ENCODE measurements at places on chromosomes 4 and X. TPM values are rescaled to one million over a fixed set of nuclear protein-coding genes. Genes with fewer than 3 reads are reported as not detected.

DNA sequence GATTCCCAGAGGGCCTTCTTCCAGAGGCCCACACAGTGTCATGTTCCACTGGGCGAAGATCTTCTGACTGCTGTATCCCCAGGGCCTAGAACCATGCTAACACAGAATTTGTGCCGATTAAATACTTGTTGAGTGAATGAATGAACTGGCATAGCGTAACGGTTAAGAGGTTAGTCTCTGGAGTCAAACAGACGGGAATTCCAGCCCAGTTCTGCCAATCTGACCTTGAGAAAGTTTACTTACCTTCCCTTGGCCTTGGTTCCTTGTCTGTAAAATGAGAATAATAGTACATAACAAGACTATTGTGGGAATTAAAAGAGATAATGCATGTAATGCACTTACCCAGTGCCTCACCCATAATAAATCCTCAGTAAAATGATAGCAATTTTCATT is 58.3 kb upstream of the PLAC1 start:
- DNase-seq: no peak

The LDOC1 gene
- total RNA-seq: 10.2 TPM

DNA sequence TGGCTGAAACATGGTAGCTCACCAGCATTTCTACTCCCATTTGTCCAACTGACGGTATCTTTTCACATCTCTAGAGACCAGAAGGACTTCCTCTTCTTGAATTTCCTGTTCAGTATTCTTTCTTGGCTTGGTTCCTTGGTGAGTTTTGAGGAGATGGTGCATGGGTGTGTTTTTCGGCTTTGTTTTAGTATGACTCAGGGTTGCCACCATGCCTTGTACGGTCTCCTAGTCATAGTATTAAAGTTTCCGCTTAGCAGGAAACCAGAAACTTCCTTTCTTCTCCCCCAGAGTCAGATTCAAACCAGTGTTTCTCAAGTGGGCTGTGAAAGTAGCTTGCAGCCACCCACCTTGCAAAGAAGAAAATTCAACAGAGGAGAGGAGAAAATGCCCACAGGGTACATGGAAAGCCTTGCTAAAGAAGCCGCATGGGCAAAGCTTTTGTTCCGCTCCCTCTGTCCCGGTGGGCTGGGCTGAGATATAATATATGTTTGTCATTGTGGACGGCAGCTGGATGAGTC is 5.7 kb downstream of the CD99 start:
- no peak for DNase-seq

The LPAR4 gene
- 2.0 TPM for total RNA-seq

GRCh38 chr4:82624819-82625218 is 63.0 kb upstream of the TMEM150C start:
- no peak for DNase-seq

The DMRTC1 gene
- not detected for total RNA-seq

GRCh38 chrX:69900491-69900890 is 149.2 kb downstream of the AWAT2 start:
- DNase-seq: no peak

The CYSLTR1 gene
- total RNA-seq: 1.2 TPM

GRCh38 chrX:96689991-96690390 is 5.3 kb downstream of the DIAPH2 start:
- no peak for DNase-seq

Data from thyroid gland (tissue), 4 donors.